Thoracic aorta endothelial cell (primary cell): ENCODE measurements at places on chromosomes 3 and 15. TPM values are rescaled to one million over a fixed set of nuclear protein-coding genes. Genes with fewer than 3 reads are reported as not detected.

OCA2 gene
- not detected in 2 replicates for total RNA-seq

PLCB2 gene
- 0.40 and 21.8 TPM in 2 replicates for total RNA-seq

NPAP1 gene
- total RNA-seq: not detected in 2 replicates

TM6SF1 gene
- total RNA-seq: 20.4 and 42.3 TPM in 2 replicates

CSPG5 gene
- total RNA-seq: 0.40 and 0.79 TPM in 2 replicates

ELL3 gene
- 0.53 and 2.0 TPM in 2 replicates for total RNA-seq

SLITRK3 gene
- not detected in 2 replicates for total RNA-seq

SACM1L gene
- total RNA-seq: 42.8 and 48.9 TPM in 2 replicates

STRIT1 gene
- not detected in 2 replicates for total RNA-seq
